Activated naive CD8-positive, alpha-beta T cell treated with anti-CD3 and anti-CD28 coated beads for 36 hours (primary cell): ENCODE measurements at places on chromosomes 4 and X. TPM values are rescaled to one million over a fixed set of nuclear protein-coding genes. Genes with fewer than 3 reads are reported as not detected.

The LINC00632 gene
- not detected for total RNA-seq

GRCh38 chr4:75302648-75303047 is 211.6 kb downstream of the RCHY1 start:
- H3K4me3 ChIP-seq = no peak overlapping the region
- H3K36me3 ChIP-seq = no peaks in the 10 kb centered on the region
- H3K4me1 ChIP-seq = no peaks in the 10 kb centered on the region
- no peak overlapping the region for H3K27ac ChIP-seq
- DNase-seq = no peak

DNA sequence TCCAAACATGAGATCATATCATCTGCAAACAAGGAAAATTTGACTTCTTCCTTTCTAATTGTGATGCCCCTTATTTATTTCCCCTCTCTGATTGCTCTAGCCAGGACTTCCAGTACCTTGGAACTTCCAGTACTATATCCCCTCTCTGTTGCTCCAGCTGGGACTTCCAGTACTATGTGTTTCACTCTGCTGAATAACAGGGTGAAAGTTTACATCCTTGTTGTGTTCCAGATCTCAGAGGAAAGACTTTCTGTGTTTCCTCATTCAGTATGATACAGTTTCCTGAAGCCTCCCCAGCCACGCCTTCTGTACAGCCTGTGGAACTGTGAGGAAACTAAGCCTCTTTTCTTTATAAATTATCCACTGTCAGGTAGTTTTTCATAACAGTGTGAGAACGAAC is 381.3 kb upstream of the FAM47C start:
- no peak overlapping the region for H3K27ac ChIP-seq
- H3K4me3 ChIP-seq = no peak overlapping the region
- H3K36me3 ChIP-seq = no peaks in the 10 kb centered on the region
- DNase-seq = no peak

- H3K4me3 ChIP-seq = no peak overlapping the region
- no peak for DNase-seq
- H3K27ac ChIP-seq = no peak overlapping the region
These were observed 40.7 kb downstream of the TIGD4 start for GRCh38 chr4:152738827-152739226.

DNA sequence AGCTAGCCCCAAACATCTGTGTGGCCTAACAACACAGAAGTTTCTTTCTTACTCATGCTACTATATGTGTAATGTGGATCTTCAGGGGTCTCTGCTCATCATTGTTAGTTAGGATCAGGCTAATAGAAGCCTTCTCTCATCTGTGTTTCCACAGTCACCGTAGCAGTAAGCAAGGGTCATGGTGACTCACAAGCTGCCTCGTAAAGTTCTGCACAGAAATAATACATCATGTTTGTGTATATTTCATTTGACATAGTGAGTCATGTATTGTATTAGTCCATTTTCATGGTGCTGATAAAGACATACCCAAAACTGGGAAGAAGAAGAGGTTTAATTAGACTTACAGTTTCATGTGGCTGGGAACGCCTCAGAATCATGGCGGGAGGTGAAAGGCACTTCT is 38.7 kb downstream of the SLC4A4 start:
- no peaks in the 10 kb centered on the region for H3K4me1 ChIP-seq
- DNase-seq = no peak
- H3K27ac ChIP-seq = no peak overlapping the region
- H3K27me3 ChIP-seq = no peaks in the 10 kb centered on the region
- no peaks in the 10 kb centered on the region for H3K36me3 ChIP-seq
- no peak overlapping the region for H3K4me3 ChIP-seq

DNA sequence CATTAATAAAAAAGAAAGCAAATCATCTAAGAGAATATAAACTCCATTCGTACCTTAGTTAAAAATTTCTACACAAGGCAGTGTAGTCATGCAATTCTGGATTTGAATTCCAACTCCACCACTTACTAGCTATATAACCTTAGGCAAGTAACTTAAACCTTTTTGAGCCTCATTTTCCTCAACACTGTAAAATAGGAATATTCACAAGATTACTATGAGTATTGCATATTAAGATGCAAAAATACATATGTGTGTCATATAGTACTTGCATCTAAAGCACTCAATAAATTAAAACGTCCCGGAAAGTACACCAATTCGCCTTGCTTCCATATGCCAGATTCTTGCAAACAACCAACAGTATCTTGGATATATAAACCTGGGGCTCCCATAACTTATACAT is 42.0 kb downstream of the HNRNPD start:
- H3K4me1 ChIP-seq = peaks cover 5% of the 10 kb centered on the region
- DNase-seq = no peak
- no peaks in the 10 kb centered on the region for H3K36me3 ChIP-seq
- H3K4me3 ChIP-seq = no peak overlapping the region
- no peak overlapping the region for H3K27ac ChIP-seq
- H3K27me3 ChIP-seq = no peaks in the 10 kb centered on the region

GRCh38 chrX:96098471-96098870 is 586.2 kb upstream of the DIAPH2 start:
- H3K36me3 ChIP-seq = no peaks in the 10 kb centered on the region
- H3K4me3 ChIP-seq = no peak overlapping the region
- H3K27ac ChIP-seq = no peak overlapping the region
- no peak for DNase-seq

GRCh38 chr4:1598206-1599025 is 85.7 kb downstream of the FAM53A start:
- no peaks in the 10 kb centered on the region for H3K36me3 ChIP-seq
- H3K27ac ChIP-seq = no peak overlapping the region
- H3K27me3 ChIP-seq = no peaks in the 10 kb centered on the region
- DNase-seq = no peak

The TDO2 gene
- 0.16 TPM for total RNA-seq

The NRK gene
- not detected for total RNA-seq

The NAP1L5 gene
- 8.2 TPM for total RNA-seq

DNA sequence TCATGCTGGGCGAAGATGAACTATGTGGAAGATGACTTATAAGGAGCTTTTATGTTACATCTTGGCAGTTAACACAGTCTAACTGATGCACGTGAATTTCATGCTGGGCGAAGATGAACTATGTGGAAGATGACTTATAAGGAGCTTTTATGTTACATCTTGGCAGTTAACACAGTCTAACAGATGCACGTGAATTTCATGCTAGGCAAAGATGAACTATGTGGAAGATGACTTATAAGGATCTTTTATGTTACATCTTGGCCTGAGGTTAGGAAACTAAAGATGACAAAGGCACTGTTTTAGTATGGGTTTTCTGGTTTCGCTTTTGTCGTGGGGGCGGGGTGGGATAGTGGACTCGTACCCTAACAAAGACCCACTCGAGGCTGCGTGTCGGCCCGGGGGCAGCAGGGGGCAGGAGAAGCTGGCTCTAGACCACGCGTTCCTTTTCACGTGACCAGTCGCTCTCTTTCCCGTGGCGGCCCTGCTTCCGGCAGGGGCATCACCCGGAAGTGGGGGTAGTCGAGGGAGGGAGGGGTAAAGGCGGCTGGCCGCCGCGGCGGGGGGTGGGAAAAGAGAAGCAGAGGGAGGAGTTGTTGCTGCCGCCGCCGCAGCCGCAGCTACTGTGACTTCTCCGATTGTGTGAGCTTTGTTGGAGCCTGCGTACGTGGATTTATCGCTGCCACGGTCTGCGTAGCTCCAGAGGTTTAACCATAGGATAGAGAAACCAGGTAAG is at the start of gene ATP7A:
Gene ATP7A, plus strand, starts transcription at position 586 of the 733 bp plus-strand sequence. CDS start 60,949 bp downstream, outside the sequence.
- peak; percentile 88 for DNase-seq
- H3K27ac ChIP-seq = peak within 1 kb of the TSS; percentile 98
- H3K36me3 ChIP-seq = peaks cover 2% of the 10 kb centered on the region
- H3K4me3 ChIP-seq = peak within 1 kb of the TSS; percentile 98
- peaks cover 18% of the 10 kb centered on the region for H3K4me1 ChIP-seq
- H3K27me3 ChIP-seq = no peaks in the 10 kb centered on the region

The PLP2 gene
- total RNA-seq = 46.8 TPM

DNA sequence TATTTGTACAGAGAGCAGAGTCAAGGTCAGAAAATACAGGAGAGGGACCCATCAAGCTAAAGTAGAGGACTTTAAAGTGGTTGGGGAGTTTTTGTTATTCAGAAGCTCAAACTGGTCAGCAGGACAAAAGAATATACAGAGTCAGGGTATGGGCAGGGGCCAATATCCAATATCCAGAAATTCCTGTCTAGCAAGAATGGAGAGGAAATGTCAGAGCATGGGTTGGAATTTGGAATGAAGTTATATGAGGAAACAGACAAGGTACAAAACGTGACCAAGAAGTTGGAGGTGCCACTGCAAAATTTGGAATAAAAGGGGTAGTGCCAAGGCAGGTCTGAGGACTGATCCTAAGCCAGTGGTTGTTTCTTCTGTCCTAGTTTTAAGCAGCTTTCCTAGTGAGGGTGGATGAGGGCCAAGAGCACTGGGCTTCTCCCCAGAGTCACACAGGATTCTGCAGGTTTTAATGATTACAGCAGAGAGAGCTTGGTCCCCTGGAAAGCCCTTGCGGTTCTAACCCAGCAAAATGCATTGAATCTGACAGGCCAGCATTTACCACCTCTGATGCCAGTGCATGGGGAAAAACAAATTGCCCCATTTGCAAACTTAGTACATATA is 304.7 kb upstream of the FTHL17 start:
- H3K4me1 ChIP-seq = no peaks in the 10 kb centered on the region
- H3K4me3 ChIP-seq = no peak overlapping the region
- H3K27me3 ChIP-seq = no peaks in the 10 kb centered on the region
- H3K27ac ChIP-seq = no peak overlapping the region
- H3K36me3 ChIP-seq = no peaks in the 10 kb centered on the region

The SGMS2 gene
- total RNA-seq = 0.46 TPM

DNA sequence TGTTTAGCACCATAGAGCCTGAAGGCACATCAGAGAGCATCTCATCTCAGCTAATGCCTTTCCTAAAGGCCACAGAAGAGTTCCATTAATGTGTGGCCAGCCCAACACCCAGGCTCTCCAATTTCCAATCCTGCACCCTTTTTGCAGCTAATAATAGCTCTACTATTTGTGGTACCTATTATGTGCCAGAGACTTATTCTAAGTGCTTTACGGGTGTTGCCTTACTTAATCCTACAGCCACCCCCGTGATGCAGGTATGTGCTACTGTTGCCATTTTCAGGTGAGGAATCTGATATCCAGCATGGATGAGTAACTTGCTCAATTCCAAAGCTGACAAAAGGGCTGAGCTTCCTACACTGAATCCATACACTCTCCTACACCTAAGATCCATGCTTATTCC is 217.6 kb upstream of the GALNT7 start:
- H3K27ac ChIP-seq = no peak overlapping the region
- H3K27me3 ChIP-seq = no peaks in the 10 kb centered on the region
- no peaks in the 10 kb centered on the region for H3K36me3 ChIP-seq
- H3K4me1 ChIP-seq = no peaks in the 10 kb centered on the region
- DNase-seq = no peak

GRCh38 chr4:41189076-41189475 is 25.3 kb downstream of the APBB2 start:
- no peak overlapping the region for H3K27ac ChIP-seq
- H3K4me1 ChIP-seq = no peaks in the 10 kb centered on the region
- H3K4me3 ChIP-seq = no peak overlapping the region
- no peak for DNase-seq

The H2BW2 gene
- total RNA-seq = not detected

- peak; percentile 19 for DNase-seq
- H3K27ac ChIP-seq = peak overlapping the region; percentile 81
- H3K4me3 ChIP-seq = peak overlapping the region; percentile 41
- no peaks in the 10 kb centered on the region for H3K27me3 ChIP-seq
These were observed 90.1 kb downstream of the IRF2 start for GRCh38 chr4:184384056-184384809.
